CD4-positive, alpha-beta memory T cell (primary cell): ENCODE measurements at places on chromosomes 2 and 18. TPM values are rescaled to one million over a fixed set of nuclear protein-coding genes. Genes with fewer than 3 reads are reported as not detected.

GKN1 gene
- total RNA-seq: not detected

DNA sequence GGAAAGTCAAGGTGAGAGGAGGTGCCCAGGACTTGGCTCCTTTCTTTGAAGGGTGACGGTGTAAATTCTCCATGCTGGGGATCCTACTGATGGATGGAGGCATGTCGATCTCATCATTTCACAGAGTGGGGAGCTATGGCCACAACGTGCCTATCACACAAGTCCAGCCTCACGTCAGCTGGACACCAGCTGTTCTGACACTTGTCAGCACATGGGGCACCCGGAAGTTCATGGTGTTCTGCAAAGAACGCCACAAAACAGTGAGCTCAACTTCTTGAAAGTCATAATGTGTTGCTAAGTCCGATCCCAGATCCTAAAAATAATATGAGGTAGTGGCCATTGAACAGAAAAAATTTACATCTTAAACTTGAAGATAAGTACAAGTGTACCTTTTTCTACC is 12.3 kb downstream of the PAX8 start:
- H3K27me3 ChIP-seq: no peaks in the 10 kb centered on the region
- DNase-seq: no peak
- no peaks in the 10 kb centered on the region for H3K4me1 ChIP-seq
- H3K27ac ChIP-seq: no peak overlapping the region
- no peaks in the 10 kb centered on the region for H3K36me3 ChIP-seq

DNA sequence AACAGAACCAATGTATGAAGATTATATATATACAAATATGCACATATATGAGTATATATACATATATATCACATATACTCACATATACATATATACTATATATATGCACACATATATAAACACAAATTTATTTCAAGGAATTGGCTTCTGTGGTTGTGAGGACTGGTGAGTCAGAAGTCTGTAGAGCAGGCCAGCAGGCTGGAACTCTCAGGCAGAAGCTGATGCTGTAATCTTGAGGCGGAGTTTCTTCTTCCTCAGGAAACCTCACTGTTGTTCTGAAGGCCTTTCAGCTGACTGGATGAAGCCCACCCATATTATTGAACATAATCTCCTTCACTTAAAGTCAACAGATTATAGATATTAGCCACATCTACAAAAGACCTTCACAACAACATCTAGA is 143.9 kb upstream of the CREB1 start:
- no peak overlapping the region for H3K4me3 ChIP-seq
- no peaks in the 10 kb centered on the region for H3K27me3 ChIP-seq
- H3K27ac ChIP-seq: no peak overlapping the region
- H3K4me1 ChIP-seq: no peaks in the 10 kb centered on the region

- DNase-seq: no peak
- no peak overlapping the region for H3K4me3 ChIP-seq
- no peaks in the 10 kb centered on the region for H3K27me3 ChIP-seq
- no peaks in the 10 kb centered on the region for H3K4me1 ChIP-seq
Observed at GRCh38 chr18:6200204-6200774, 214.4 kb downstream of the L3MBTL4 start.

ABHD1 gene
- 1.3 TPM for total RNA-seq

- H3K27ac ChIP-seq: no peak overlapping the region
- H3K27me3 ChIP-seq: no peaks in the 10 kb centered on the region
- DNase-seq: no peak
- H3K4me3 ChIP-seq: no peak overlapping the region
Observed at GRCh38 chr2:85642725-85643124, 25.3 kb downstream of the SFTPB start.

CYBRD1 gene
- total RNA-seq: 0.64 TPM

DNA sequence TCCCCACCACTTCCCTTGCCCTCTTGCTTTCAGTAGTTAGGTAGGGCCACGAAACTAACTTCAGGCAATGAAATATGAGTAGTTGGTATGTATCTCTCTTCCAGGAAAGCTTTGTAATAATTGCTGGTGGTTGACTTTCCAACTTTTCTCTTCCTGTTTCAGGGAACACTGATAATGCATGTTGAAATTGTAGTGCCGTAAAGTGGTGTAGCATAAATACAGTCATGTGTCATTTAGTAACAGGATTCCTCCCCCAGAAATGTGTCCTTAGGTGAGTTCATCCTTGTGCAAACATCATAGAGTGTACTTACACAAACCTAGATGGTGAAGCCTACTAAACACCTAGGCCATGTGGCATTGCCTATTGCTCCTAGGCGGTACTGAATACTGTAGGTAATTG is 429.2 kb downstream of the PID1 start:
- no peak overlapping the region for H3K4me3 ChIP-seq
- no peak for DNase-seq
- H3K36me3 ChIP-seq: no peaks in the 10 kb centered on the region
- H3K4me1 ChIP-seq: no peaks in the 10 kb centered on the region

GRCh38 chr2:158968396-158969161 is at the start of gene TANC1:
Gene TANC1, plus strand, starts transcription at chr2:158968640. Its CDS starts 97,271 bp downstream, at chr2:159065911.
- peak within 1 kb of the TSS; percentile 17 for H3K4me3 ChIP-seq
- H3K36me3 ChIP-seq: no peaks in the 10 kb centered on the region
- peaks cover 13% of the 10 kb centered on the region for H3K27me3 ChIP-seq
- peak; percentile 39 for DNase-seq
